Retinal pigment epithelial cell (primary cell): ENCODE measurements at places on chromosomes 11 and 22.
A peak's percentile ranks its signal among the peaks of the same experiment; 100 is the strongest.

DNA sequence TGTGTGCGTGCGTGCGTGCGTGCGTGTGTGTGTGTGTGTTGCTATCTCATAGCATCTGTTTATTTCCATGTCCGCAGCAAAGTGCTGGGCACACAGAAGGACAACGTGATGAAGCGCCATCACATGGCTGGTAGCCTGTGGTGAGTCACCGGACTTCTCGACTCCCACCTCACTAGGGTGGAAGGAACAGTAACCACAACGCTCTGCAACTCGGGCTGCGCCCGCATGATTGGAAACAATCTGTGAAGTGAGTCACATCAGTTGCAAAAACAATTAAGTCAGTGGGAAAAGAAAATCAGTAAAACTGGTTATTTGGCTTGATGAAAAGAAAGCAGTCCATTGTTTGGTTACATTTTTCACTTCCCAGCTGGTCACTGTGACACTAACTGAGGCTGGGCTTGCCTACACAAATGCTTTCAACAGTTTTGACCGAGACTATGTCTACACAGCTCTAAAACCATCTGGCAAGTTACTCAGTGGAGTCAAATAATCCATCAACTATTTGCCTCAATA is 437.3 kb upstream of the CADM1 start:
- DNase-seq = peak; percentile 97

DNA sequence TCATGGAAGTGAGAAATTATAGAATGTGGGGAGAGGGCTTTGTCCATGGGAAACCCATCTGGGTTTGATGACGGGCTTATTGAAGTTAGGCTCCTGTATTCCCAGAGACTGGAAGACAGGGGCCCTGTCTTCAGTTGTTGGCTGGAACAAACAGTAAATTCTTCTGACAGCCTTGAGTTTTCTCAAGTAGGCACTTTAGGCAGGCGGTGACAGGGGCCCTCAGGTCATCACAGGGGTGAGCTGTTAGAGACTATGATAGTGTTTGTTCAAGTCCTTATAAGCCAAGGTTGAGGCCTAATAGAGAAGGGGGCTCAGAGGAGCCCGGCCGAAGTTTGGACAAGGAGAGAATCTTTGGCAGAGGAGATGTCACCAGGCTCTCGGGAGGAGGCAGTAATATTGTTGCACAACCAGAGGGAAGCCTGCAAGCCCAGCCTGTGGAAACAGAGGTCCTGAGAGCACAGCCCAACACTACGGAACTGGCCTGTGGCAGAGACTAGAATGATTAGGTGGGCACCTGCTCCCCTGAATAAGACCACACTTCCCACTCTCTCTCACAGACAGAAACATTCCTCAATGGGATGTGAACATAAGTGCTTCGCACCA is 20.2 kb upstream of the IL17RA start:
- DNase-seq = no peak

GRCh38 chr22:26797910-26798309 is 140.5 kb downstream of the MIAT start:
- no peak for DNase-seq

GRCh38 chr11:72573072-72573854 is 101.0 kb downstream of the PDE2A start:
- DNase-seq = no peak

GRCh38 chr11:104699981-104700380 is 198.3 kb downstream of the CASP12 start:
- DNase-seq = no peak

DNA sequence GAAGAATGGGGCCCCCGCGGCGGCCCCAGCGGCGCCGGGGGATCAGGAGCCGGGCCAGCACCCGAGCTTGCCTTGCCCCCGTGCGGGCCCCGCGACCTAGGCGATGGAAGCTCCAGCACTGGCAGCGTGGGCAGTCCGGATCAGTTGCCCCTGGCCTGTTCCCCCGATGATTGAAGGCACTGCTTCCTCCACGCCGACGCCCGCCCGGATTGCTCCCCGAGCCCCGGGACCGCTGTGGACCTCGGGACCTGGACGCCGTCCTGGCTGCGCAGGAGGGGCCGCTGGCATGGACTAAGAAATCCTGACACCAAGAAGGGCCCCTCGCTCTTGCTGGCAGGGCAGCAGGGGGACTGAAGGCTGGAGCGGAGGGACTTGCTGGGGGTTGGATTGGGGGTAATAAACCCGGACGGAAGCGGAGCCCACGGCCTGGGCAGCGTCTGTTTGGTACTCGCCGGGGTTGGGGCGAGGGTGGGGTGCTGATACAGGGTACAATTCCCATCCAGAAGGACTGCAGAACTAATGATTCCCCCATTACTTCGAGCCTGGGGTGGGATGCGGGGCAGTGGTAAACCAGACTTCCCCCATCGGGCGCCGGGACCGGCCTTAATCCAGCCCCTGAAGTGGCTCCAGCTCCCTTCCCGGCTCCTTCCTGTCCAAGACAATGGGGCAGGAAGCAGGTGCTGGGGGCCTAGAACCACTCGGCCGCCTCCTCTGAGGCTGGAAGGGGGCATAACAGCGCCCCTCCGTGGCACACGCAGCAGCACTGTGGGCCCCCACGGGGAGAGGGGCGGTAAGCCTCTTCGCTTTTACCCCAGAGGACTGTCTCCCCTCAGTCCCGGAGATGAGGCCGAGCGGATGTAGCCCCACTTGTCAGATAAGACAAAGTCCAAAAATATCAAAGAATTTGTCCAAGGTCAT is 1.0 kb downstream of the CCDC85B start:
- no peak for DNase-seq

GRCh38 chr11:81072273-81072672 is 1631.4 kb upstream of the TENM4 start:
- DNase-seq = no peak

GRCh38 chr11:46560300-46560991 is 33.4 kb downstream of the AMBRA1 start:
- no peak for DNase-seq

DNA sequence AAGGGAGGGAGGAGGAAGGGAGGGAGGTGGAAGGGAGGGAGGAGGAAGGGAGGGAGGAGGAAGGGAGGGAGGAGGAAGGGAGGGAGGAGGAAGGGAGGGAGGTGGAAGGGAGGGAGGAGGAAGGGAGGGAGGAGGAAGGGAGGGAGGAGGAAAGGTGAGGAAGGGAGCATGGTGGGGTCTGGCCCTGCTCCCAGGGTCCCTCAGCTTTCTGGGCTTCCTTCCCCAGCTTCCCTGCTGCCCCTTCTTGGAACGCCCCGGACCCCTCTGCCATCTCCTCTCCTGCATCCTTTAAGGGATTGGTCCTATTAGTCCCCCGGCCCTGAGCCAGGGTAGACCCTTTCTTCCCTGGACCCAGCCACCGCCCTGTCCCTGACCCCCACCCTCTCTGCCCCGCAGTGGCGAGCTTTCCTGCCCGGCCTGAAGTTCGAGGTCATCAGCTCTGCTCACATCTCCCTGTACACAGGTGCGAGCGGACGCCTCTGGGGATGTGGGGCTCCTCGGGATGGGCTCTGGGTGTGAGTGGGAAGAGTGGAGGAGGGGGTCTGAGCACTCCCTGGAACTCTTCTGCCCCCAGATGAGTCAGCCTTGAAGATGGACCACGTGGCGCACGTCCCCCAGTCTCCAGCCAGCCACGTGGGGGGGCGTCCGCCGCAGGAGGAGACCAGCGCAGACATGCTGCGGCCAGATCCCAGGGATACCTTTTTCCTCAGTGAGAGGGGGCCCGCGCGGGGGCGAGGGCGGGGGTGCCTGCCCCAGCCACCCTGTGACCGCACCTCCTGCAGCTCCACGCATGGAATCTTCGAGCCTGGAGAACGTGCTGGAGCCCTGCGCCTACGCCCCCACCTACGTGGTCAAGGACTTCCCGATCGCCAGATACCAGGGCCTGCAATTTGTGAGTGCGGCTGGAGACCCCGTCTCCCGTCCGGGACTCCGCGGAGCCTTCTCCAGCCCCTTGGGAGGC is 6.0 kb downstream of the B4GALNT4 start:
- DNase-seq = no peak

- peak; percentile 79 for DNase-seq
Observed at GRCh38 chr11:8719211-8719649, 36.6 kb downstream of the RPL27A start.

- peak; percentile 74 for DNase-seq
Observed at GRCh38 chr22:45878051-45878781, 98.7 kb downstream of the WNT7B start.

DNA sequence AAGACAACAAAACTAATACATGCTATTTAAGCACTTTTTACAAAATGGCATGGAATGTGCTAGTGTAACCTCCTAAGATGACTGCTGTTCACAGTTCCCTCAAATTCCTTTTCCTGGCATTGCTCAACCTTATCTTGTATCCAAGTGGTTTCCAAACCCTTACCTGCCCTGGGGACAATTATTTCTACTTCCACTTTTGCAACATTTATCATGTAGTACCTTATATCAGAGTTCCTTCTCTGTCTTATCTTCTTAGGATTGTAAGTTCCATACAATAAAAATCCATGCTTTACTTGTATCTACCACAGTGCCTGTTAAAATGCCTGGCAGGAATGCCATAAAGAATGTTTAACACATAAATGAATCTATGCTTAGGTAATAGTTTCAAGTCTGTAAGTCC is 109.2 kb upstream of the MTMR2 start:
- no peak for DNase-seq

- no peak for DNase-seq
Observed at GRCh38 chr22:33919391-33920196, 682 bp downstream of the LARGE1 start.

- no peak for DNase-seq
Observed at GRCh38 chr11:266676-267439, 11.3 kb upstream of the NLRP6 start.

GRCh38 chr22:36765943-36766450 is 9.9 kb downstream of the IFT27 start:
- DNase-seq = no peak
